ENCODE measurements at places on chromosomes 6 and 20.

GRCh38 chr6:72956272-72956671, 269.0 kb downstream of the KHDC1L start:
- no peak for DNase-seq

- no peak for DNase-seq
These were observed 106.4 kb upstream of the ASCC3 start for GRCh38 chr6:100987556-100987955.

DNA sequence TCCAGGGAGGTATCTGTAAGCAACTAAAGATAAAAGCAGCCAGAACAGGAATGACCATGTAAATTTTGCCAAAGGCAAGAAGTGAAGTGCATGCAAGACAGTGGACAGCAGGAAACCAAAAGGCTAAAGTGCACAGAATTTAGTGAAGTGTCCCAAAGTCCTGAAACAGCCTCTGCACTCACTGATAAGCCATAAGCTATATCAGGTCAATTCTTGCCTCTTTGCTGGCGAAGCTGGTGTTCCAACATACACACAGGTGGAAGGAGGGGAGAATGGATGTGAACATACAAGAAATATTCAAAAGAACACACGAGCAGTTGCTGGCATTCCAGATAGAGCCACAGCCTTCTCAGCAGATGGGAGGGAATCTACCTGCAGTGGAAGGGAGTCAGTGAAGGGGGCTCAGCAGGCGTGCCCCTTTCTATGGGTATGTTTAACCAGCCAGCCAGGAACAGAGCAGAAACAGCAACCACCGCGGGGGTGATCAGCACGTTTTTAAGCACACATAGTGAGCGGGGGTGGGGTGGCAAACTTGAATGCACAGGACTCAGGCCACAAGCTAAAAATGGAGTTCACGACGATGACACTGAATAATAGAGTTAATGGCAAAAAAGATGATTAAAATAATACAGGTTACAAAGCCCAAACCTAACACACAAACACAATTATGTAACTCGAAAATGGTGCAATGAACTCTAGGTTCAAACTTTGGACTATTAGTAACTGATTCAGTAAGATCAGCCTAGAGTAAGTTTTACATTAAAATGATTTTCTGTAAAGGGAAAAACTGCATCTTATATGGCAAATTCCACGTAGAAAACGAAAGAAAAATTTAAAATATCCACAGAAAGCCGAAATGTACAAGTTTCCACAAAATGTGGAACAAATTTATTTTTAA, 1.2 kb downstream of the ECI2 start:
- peak; percentile 16 for DNase-seq

DNA sequence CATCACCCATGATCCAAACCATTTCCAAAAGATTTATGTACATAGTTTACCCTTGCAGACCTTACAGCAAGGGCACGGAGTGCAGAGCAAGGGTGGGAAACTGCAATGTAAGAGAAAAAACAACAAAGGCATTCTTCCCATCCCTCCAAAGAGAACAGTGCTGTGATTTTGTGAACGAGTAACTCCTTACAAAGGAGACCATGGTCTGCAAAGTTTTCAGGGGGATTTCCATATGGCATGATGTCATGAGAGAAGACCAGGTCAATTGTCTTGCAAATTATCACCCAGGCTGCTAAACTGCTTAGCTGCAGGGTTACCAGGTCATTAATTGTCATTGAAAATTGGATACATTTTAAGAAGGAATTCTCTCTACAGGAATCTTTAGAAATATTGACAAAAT, 58.3 kb downstream of the LAMP5 start:
- DNase-seq = no peak

- DNase-seq = no peak
These were observed 68.3 kb downstream of the IMPG1 start for GRCh38 chr6:76004202-76004601.

DNA sequence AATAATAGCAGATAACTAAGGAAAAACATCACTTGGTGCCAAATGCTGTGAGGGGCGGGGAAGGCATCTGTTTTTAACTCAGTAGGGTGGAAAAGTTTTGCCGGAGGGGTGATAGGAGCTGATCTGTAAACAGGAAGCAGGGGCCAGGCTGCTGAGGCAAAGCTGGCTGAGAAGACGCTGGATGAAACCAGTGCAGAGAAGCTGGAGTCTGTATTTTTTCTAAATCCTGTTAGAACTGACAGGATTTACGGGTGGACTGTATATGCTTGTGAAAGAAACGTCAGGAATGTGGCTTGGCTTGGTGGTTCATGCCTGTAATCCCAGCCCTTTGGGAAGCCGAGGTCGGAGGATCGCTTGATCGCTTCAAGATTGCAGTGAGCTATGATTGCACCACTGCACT, 5.6 kb downstream of the PCMTD2 start:
- DNase-seq = no peak

- DNase-seq = no peak
These were observed 68.0 kb upstream of the INSM1 start for GRCh38 chr20:20299904-20300303.

GRCh38 chr6:28775405-28776129, 148.2 kb downstream of the TRIM27 start:
- DNase-seq = no peak

Data from stimulated activated CD4-positive, alpha-beta T cell treated with anti-CD3 and anti-CD28 coated beads, Interleukin-2, amount 100 ng/mL, for 48 hours (primary cell).